Stimulated activated CD8-positive, alpha-beta memory T cell treated with anti-CD3 and anti-CD28 coated beads, Interleukin-4, amount 100 ng/mL, for 4 hours (primary cell): ENCODE measurements at places on chromosomes 2 and 18.

DNA sequence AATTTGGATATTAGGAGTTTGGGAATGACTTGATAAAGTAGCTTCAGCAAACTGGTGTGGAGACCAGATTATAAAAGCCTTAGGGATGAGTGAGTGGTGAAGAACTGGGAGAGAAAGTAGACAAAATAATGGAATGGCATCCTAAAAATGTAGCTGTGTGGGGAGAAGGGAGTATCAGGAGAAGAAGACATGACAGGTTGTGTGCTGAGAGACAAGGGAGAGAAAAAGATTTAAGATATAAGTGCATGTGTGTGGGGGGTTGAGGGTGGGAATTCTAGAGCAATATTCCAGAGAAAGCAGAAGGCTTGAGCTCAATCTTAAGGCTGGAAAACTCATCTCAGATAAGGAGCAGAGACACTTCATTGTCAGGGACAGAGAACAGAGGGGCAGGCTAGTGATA, 159.5 kb downstream of the HNMT start:
- no peak for DNase-seq

GRCh38 chr2:149648282-149649030, 60.9 kb upstream of the MMADHC start:
- DNase-seq = no peak

DNA sequence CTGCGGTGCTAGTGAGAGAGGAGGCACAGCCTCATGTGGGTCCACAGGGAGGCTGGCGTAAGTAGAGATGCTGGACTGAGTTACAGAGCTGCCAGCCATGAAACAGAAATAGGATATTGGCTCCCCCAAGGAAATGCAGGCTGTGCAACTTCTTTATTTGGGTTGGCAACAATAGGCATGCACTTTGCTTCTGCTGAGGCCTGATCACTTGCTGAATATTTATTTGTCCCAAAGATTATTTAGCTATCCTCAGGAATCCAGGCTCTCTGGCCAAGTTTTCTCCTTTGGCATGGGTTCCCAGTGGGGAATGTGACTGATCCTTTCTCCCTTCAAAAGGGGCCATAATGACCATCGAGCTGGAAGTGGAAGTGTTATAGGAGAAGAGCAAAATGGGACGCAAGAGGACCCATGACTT, 60.0 kb downstream of the MAPK4 start:
- DNase-seq = no peak

DNA sequence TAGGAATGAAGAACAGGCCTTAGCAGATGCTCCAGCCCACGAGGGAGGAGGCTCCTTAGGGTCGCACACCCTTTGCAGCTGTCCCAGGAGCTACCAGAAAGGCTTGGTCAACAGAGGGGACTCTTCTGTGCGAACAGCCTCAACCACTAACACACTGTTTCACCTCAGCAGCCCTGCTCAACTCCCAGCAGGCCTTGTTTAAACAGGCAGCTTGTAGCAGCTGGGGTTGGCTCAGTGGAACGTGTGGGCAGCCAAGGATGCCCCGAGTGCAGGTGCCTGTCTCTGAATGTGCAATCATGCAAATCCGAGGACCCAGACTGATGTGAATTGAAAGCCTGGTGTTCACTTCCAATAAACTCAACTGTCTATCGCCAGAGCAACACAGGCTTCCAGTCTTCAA, 88.7 kb upstream of the CXCR4 start:
- no peak for DNase-seq

- DNase-seq = no peak
Measured at GRCh38 chr2:33336036-33336625, 140.3 kb upstream of the RASGRP3 start.

- no peak for DNase-seq
Measured at GRCh38 chr2:20728114-20728758, 61.3 kb downstream of the GDF7 start.

- DNase-seq = no peak
Measured at GRCh38 chr2:112242384-112242783, 12.5 kb downstream of the ZC3H8 start.

- no peak for DNase-seq
Measured at GRCh38 chr2:120731175-120731574, 4.5 kb upstream of the GLI2 start.

DNA sequence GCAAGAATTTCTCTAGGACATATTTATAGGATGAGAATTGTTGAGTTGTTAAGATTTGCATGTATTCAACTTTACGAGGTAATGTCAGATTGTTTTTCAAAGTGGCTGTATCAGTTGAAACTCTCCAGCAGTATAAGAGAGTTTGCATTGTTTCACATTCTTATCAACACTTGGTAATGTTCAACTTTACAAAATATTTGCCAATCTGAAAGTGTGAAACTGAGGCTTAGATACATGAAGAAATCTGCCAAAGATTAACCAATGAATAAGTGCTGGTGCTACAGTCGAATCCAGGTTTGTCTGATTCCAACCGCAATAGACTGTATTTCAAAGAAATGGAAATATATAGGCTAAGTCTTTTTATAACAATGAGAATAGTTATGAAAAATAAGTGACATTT, 117.0 kb downstream of the EHBP1 start:
- no peak for DNase-seq

DNA sequence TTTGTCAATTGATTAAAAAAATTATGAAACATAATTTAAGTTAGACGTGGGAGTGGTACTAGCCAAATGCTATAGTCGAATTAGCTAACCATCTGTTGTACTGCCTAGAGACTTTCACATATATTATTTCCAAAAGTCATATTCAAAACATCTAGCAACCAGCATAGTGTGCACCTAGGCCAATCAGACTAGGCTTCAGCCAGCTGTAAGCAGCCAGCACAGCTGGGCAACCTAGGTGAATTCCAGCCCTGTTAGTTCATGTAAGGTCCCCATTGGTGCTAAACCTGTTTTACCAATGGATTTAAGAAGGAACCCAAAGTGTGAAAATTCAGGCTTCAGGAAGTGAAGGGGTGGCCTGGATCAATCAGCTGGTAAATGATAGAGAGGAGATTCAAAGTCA, 144.3 kb downstream of the BCL2 start:
- no peak for DNase-seq

DNA sequence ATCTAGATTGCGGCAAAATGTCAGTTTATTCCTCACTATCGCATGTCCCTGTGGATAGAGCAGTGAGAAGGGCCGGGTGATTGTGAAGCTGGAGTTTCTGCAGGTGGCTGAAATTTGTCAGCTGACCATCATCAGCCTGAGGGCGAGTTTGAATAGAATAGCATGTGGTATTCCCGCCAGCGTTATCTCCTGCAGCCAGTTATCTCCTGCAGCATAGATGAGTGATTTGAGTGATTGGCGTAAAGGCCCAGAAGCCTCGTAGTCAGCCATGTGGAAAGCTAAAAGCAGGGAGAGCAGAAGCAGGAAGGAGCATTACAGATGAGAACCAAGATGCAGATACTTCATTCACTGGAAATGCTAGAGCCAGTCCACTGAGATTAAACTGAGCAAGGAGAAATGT, 65.5 kb downstream of the CABLES1 start:
- no peak for DNase-seq

DNA sequence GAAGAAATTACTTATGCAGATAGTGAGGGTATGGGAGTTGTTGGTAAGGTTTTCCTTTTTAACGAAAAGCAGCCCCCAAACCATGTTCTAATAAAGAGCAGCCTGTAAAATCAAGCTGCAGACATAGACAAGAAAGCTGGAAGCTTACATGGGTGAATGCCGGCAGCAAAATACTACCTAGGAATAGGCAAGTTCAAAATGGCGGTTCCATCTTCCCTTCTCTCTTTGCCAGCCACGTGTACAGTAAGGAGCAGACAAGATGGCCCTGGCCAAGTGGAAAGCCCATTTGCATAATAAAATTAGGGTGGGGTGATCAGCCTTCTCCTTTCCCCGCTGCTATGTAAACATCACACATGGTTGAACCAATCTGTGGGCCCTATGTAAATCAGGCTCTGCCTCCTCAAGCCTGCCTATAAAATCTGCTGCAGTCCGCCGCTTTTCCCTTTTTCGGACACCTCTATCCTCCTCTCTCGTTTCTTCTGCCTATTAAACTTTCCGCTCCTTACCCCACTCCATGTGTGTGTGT, 155.0 kb downstream of the ZBTB7C start:
- DNase-seq = no peak

DNA sequence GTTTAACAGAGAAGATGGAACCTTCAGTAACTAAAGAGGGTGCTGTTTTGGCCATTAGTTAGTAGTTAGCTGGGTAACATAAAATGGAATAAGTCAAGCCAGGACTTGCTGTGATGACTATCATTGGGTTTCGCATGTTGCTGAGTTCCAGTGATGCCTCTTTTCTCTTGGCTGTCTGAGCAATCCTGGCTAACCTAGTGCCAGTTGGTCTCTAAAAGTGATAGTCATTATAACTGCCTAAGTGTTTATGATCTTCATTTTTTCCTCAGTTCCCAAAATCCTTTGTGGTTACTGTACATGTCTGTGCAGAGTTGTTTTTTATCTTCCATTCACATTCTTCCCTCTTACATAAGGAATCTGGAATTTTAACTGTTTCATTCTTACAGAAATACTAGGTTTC, 33.4 kb downstream of the WDR43 start:
- DNase-seq = no peak

DNA sequence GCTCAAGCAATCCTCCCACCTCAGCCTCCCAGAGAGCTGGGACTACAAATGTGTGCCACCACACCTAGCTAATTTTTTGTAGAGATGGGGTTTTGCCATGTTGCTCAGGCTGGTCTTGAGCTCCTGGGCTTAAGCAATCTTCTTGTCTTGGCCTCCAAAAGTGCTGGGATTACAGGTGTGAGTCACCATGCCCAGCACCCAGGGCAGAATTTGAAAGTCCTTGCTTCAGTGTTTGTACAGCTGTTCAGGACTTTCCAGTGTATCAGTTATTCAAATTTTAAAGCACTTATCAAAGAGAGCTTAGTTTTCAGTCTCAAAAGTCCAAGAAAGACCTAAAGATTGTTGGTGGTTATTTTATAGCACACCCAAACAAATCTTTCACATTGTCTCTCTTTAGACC, 43.6 kb upstream of the VPS54 start:
- no peak for DNase-seq

GRCh38 chr2:152418688-152419087, 83.7 kb downstream of the FMNL2 start:
- no peak for DNase-seq

GRCh38 chr2:85594715-85595300, 737 bp upstream of the RNF181 start:
- no peak for DNase-seq

DNA sequence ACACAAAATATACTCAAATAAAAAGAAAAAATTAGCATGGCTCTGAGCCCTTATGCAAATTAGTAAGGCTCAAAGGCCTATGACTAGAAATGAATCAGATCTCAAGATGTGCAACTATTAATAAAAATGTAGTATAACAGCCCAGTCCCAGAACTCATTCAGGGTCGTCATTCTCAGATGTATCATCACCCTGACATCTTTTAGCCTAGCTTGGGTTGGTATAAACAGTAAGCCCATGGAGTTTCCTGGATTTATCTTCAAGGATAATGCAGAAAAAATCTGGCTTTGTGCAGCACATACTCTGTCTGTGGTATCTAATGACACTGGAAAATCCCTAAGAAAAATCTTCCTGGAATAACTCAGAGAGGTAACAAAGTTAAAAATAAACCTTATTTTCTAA, 239.3 kb downstream of the ZNF385B start:
- no peak for DNase-seq

DNA sequence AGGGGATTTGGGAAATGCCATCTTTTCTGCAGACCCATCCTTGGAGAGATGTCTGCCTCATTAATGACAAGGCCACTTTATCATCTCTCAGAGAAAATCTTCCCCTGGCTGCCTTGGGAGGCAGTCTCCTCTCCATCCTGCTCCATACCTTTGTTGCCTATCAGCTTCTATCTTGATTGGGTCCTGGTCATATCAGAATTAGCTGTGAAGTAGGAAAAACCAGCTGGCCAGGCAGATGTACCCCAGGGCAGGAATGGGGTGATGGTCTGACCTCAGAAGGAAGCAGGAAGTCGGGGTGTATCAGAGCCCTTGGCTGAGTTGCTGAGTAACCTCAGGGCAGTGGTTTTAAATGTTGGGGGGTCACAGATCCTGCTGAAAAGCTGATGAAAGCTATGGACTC, 41.3 kb downstream of the ALK start:
- no peak for DNase-seq

- no peak for DNase-seq
Measured at GRCh38 chr18:55314615-55315237, 273.3 kb downstream of the TCF4 start.

DNA sequence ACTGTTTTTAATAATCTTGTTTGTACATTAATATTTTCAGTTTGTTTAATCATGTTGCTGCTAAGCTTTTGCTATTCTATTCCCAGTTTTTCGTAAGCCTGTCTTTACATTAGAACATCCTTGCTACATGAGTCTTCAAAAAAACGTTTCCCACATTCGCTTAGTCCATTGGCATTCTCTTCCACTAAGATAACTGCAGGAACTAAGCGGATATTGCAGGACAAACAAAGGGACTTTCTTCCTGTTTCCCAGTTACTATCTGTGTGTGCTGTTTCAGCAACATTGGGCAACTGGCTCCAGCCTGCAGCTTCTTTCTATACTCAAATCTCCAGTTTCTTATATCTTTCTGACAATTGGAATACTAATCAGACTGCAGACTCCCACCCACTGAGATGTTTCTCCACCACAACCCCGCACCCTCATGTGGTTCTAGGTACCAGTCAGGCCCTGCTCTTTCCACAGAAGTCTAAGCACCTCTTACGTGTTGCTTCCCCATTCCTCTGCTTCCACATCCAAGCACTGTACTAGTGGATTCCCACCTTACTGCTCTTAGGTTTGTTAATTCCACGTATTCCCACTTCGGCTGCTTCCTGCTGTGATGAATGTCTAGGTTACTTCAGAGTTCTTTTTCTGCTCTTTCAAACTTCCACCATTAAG, 420.3 kb downstream of the LRRTM4 start:
- no peak for DNase-seq

DNA sequence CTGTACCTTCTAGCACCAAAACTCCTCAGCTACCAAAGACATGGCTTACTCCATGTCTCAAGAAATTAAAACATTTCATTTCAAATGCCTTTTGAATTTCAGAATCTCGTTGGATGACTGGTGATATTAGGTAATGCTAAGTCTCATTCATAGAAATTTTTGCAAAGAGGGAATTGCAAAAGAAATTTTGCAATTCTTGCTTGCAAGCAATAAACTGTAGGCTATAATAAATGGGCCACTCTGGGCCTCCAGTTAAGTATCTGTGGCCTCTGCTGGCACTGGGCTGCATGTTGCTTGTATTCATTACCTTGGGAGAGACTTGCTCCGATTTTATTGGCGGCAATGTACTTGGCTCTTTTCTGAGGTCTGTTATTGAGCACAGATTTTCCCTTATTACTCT, 2.8 kb upstream of the LCLAT1 start:
- DNase-seq = no peak

GRCh38 chr2:111246620-111247061, 125.9 kb downstream of the BCL2L11 start:
- DNase-seq = no peak

- no peak for DNase-seq
Measured at GRCh38 chr2:230902180-230902899, 22.7 kb downstream of the GPR55 start.

GRCh38 chr2:217905395-217905794, 97.4 kb downstream of the TNS1 start:
- DNase-seq = no peak

GRCh38 chr2:74877781-74878433, 44.0 kb downstream of the HK2 start:
- DNase-seq = no peak
